Small intestine (tissue), 16 donors: ENCODE measurements at places on chromosomes 1 and 21. TPM values are rescaled to one million over a fixed set of nuclear protein-coding genes. Genes with fewer than 3 reads are reported as not detected.

DNA sequence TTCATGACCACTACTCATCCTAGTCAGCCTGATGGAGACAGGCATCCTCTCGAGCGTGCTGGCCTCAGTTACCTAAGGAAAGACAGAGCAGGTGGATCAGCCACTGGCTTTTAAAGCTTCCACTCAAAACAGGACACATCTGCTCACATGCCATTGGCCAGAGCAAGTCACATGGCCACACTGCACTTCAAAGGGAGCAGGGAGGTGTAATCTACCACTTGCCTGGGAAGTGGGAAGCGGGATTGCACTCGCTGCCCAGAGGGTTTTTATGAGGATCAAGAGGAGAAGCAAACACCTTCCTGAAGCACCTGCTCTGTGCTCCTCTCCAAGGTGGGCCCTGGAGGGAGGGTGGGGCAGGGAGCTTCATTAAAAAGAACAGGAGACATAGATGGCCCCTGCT lies 108.0 kb downstream of the TAS1R2 start:
- no peak for DNase-seq

DNA sequence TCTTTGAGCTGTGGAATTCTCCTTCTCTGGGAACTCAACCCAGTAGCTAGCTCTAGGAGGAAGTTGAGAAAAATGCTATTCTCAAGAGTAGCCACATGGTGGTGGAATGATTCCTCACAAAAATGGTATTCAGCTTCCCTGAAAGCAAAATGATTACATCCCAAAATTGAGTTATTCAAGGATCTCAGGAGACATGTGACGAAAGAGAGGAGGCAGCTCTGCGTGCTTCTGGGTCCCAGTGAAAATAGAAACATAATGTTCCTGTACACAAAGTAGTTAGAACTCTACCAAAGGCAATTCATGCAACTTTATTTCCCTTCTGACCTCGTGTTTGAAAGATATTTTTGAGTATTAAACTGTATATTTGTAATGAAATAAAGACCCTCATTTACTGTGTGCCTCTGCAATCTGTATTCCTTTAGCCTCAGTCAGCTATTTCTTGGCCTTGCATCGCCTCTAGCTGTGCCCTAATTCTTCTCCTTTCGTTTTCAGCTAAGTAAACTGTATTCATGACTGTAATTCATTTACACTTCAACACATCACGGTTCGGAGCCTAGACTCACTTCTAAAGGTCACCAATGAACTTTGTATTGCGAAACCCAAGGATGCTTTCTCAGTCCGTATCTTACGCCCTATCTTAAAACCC lies 167.3 kb downstream of the FASLG start:
- peak; percentile 79 for DNase-seq

GRCh38 chr1:235734335-235734734 lies 84.8 kb upstream of the GNG4 start:
- no peak for DNase-seq

DNA sequence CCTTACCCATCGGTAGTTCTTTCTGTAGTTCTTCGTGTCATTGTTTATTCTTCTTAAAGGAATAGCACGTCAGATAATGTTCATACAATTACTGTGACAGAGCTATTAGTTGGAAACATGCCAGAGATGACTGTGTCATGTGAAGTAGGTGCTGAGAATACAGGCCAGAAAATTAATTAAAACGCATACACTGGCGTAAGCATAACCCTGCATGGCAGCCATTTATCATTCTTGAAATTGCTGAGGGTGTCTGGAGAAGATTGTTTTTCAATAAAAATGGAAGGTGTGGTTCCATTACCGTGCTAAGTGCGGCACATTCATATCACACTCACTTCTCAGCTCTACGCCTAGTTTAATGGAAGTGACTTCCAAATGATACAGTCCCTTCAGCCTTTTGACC lies 7.8 kb downstream of the ETS2 start:
- peak; percentile 79 for DNase-seq

DNA sequence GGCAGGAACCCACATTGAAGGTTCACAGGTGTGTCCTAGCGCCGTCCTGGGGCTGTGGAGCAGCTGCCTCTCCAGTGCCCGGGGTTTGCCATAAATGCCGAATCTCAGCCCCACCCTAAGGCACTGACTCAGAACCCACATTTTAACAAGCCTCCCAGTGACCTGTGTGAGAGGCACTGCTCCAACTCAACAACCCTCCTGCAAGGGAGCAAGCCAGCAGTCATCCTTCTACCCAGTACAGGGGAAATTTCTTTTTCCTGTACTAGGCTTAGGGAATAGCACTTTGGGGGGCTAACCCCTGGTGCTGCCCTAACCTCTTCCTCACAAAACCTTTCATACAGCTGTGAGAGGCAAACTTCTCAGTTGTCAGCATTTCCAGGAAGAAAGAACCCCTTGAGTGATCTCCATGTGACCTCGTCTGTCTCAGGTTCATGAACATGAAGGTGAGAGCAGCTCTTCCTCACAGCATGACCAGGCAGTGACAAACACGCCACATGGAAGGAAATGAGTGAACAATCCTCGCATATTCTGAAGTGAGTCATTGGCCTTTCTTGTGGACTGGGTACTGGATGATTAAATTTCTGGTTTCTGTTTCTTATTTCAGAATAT lies 11.4 kb upstream of the BCAR3 start:
- DNase-seq = no peak

DNA sequence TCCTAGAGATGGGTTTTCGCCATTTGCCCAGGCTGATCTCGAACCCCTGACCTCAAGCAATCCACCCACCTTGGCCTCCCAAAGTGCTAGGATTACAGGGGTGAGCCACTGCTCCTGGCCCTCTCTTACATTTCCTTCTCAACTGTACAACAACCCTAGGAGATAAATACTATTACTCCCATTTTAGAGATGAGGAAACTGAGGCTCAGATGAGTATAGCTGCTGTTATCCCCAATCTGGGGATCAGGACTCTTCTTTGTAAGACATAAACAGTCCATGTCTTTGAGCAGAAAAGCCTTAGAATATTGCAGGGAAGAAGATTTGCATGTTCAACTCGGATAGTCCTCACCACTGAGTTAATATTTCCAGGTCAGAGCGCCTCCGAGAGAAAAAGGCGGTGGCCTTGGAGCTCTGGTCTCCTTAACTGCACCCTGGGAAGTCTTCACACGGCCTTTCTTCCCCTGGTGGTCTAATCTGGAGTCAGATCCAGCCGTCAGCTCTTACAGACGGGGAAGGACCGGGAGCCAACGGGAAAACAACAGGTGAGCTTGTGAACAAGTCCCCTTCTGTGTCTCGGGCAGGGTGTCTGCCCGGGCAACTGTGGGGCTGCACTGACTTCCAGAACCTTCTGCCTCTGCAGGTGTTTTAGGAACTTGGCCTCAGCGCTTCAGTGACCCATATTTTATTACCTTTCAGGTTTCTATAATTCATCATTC lies 5.9 kb upstream of the OLIG1 start:
- no peak for DNase-seq

GRCh38 chr1:159931101-159931794 lies 5.9 kb upstream of the TAGLN2 start:
- DNase-seq = no peak

GRCh38 chr1:210709701-210710100 lies 381.0 kb downstream of the HHAT start:
- DNase-seq = no peak

DNA sequence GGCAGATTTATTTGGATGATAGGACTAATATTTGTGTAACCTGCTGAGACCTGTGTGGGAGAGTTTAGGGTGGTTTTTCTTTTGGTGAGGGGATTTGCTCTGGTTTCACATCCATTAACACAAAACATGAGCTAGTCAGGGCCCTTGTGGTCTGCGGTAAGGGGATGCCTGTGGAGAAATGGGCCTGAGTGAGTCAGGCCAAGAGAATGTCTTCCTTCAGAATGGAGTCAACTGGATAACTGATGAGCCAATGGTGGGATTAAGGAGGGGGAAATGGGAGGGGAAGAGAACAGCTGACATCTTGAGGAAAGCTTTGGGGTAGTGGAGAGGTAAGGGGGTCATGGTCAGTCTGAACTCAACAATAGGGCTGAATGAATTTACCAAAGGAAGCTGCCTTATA lies 13.9 kb downstream of the WNT2B start:
- no peak for DNase-seq

DNA sequence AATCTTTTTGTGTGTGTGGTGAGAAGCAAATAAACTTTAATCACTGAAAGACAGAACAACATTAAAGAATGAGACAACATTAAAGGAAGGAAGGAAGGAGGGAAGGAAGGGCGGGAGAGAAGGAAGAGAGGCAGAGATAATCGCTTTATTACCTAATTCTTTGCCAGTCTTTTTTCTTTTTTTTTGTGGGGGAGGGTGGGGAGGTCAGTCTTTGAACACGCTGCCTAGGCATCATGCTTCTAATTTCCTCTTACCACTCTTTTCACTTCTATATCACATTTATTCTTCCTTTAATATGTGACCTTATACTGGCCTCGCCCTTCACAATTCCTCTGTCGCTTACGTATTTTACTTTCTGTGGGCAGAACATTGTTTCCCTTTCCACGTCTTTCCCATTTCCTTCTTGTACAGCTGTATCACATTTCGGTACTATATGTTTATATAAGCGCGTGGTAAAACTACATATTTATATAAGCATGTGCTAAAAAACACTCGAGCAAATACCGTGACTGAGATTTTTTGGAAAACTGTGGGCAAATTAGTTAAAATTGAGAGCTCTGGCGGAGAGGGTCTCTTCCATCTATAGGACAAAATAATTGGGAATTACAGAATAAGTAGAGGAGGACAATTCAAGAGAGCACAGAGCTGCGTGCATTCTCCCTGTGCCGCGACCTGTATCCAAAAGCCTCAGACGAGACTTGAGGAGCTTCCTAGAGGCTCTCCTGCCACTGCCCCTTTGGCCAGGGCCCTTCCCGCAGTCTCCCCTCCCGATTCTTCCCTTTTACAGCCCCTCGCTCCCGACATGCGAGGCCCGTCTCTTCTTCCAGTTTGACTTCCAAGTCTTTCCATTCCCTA lies 823 bp upstream of the PRKAA2 start:
- DNase-seq = no peak

DNA sequence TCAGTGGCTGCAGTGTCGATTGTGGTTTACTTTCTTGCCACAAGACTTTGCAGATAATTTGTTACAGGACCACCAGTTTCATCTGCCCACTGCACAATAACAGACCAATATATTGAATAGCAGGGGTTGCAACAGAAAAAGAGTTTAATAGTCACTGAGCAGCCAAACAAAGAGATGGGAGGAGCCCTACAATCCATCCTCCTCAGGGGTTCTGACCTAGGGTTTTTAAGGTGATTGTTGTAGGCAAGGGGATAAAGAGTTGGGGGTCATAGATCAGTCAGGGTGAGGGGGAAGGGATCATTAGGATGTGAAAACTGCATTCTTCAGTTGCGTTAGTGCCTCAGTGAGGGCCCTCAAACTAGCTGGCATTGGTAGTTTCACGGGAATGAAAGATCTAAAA lies 110.7 kb upstream of the OLFM3 start:
- no peak for DNase-seq

DNA sequence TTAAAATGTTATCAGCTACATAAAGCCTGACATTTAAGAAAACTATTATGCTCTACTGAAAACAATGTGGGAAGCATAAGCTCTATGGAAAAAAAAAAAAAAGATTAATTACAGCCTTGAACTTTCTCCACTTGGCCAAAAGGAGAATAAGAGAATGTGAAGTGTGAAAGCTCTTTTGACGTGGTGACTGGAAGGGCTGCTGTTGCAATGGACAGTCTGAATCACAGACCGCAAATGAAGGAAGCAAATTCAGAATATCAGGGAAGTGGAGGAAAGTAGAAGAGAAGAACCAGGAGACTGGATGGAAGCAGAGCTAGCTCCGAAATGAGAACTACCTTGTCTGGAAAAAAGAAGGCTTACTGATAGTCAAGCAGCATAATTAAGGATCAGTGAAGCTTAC lies 106.8 kb downstream of the AK5 start:
- no peak for DNase-seq

DNA sequence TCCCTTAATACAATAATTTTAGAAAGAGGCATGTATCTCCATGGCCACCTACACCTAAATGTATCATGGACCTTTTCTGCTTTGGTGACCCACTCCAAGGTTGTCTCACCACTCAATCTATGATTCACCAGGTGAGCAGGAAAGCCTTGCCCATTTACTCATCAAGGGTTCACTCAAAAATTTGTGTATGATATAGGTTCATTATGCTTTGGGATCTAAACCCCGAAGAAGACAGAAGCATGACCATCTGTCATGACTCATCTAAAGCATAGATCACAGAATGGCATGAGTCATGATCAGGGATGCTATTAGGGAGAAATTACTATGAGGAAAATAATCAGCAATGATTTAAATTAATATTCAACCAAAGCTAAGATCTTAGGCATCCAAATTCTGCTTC lies 38.5 kb downstream of the PYHIN1 start:
- DNase-seq = no peak

DNA sequence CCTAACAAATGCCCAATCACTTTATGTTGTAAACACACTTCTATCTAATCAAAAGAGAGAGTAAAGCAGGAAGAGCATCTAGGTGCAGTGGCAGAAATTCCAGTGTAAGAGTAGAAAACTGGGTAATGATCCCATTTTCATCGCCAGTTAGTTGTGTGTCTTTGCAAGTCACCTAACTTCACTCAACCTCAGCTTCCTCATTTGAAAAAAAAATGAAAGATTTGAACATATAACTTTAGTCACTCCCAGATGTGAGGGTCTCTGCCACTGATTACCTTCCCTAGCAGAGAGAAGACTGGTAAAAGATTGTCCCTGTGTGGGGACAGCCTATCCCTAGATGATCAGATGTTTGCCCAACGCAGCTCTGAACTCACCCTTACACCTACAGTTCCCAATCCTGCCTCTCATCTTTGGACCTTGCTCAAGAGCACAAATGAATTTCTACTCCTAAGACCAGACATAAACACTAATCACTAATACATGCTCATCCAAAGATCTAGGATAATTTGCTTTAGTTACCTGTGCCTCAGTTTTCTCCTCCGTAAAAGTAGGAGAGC lies 25.2 kb upstream of the DUSP23 start:
- peak; percentile 45 for DNase-seq

- no peak for DNase-seq
These were observed 17.3 kb upstream of the TNFSF4 start for GRCh38 chr1:173224280-173224892.

DNA sequence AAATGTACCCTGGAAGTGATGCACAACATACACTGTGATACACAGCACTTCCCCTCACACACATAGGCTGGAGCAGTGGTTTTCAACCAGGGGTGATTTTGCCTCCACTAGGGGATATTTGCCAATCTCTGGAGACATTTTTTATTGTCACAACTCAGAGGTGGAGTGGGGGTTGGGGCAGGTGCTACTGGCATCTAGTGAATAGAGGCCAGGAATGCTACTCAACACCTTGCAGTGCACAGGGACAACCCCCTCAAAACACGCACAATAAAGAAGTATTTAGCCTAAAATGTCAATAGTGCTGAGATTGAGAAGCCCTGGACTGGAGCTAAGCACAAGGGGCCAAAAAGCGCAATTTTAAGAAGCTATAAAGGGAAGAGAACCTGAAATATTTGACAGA lies 54.1 kb downstream of the DNAJC6 start:
- DNase-seq = no peak

MCOLN2 gene
- polyA plus RNA-seq = 0.75 TPM

NECTIN4 gene
- polyA plus RNA-seq = 1.0 TPM

CIART gene
- 4.4 TPM for polyA plus RNA-seq
